ENCODE measurements at places on chromosomes 11 and 22. TPM values are rescaled to one million over a fixed set of nuclear protein-coding genes. Genes with fewer than 3 reads are reported as not detected.

The C11orf42 gene
- total RNA-seq, result not detected

- peak; percentile 19 for DNase-seq
- H3K27me3 ChIP-seq, result no peaks in the 10 kb centered on the region
- peaks cover 4% of the 10 kb centered on the region for H3K4me1 ChIP-seq
- H3K27ac ChIP-seq, result no peak overlapping the region
These were observed 711.1 kb downstream of the BRD1 start for GRCh38 chr22:49116486-49117120.

DNA sequence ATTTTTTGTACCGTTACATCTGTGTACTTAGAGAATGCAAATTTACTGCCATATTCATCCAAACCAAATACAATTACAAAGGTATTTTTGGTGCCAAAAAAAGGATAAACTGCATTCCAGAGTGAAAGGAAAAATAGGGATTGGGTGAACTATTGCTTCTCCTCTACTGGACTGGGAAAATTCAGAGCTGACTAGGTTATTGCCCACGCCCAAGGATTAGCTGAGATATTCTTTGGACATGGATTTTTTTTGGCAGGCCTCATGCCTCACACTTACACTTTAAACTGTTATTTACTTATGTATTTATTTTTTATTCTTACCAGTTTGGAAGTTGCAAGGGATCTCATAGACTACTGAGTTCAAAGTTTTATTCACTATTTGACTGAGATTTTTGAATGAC lies 76.3 kb upstream of the DDI1 start:
- H3K4me1 ChIP-seq, result no peaks in the 10 kb centered on the region
- no peak for DNase-seq
- H3K27me3 ChIP-seq, result no peaks in the 10 kb centered on the region
- H3K4me3 ChIP-seq, result no peak overlapping the region
- H3K36me3 ChIP-seq, result no peaks in the 10 kb centered on the region

The SMC1B gene
- total RNA-seq, result not detected

DNA sequence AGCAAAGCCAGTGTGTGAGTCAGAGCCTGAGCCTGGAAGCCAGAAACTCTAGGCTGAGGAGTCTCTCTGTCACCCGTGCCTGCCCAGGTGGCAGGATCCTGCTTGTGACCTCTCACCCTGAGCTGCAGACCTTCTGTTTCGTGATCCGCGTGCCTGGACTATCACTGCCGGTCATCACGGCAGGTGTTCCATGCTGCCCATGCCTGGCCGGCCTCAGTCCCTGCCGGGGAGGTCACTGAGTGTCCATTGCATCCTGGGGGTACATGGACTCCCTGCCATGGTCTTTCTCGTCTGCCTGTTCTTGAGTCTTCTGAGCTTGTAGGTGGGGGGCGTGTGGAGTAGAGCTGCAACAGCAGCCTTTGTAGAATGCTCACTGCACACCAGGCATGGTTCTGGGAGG lies 1032.4 kb downstream of the TBC1D22A start:
- no peaks in the 10 kb centered on the region for H3K4me1 ChIP-seq
- H3K4me3 ChIP-seq, result no peak overlapping the region
- no peak for DNase-seq
- H3K36me3 ChIP-seq, result no peaks in the 10 kb centered on the region
- no peak overlapping the region for H3K27ac ChIP-seq

- H3K27me3 ChIP-seq, result no peaks in the 10 kb centered on the region
- H3K27ac ChIP-seq, result no peak overlapping the region
These were observed 49.9 kb downstream of the BTG4 start for GRCh38 chr11:111462329-111462728.

GRCh38 chr11:128235426-128235825 lies 351.9 kb downstream of the ETS1 start:
- H3K36me3 ChIP-seq, result no peaks in the 10 kb centered on the region
- no peak for DNase-seq
- no peaks in the 10 kb centered on the region for H3K27me3 ChIP-seq
- H3K27ac ChIP-seq, result no peak overlapping the region

The TMEM121B gene
- 8.1 TPM for total RNA-seq

The KRTAP5-10 gene
- not detected for total RNA-seq

GRCh38 chr11:128507936-128508335 lies 79.4 kb downstream of the ETS1 start:
- peaks cover 3% of the 10 kb centered on the region for H3K36me3 ChIP-seq
- H3K4me1 ChIP-seq, result peaks cover 2% of the 10 kb centered on the region
- no peak overlapping the region for H3K27ac ChIP-seq

DNA sequence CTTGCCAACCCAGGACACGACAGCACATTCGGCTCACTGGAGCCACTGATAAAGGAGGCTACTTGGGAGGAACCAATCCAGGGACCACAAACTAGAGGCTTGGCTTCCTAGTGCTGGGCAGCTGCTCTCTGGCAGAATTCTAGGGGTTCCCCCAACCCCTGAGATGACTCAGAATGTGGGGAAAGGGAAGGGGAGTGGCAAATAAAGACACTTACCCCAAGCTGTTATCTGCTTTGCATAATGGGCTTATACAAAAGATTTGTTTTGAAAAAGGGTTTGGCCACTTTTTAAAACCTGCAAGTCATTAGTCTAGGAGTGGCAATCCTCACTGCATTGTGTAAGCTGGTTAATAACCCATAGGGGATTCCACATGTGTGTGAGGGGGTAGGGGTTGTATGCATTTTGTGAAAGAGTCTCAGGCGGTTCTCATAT lies 64.1 kb upstream of the LMO1 start:
- H3K4me1 ChIP-seq, result no peaks in the 10 kb centered on the region
- no peaks in the 10 kb centered on the region for H3K27me3 ChIP-seq
- H3K4me3 ChIP-seq, result no peak overlapping the region
- no peak overlapping the region for H3K27ac ChIP-seq

DNA sequence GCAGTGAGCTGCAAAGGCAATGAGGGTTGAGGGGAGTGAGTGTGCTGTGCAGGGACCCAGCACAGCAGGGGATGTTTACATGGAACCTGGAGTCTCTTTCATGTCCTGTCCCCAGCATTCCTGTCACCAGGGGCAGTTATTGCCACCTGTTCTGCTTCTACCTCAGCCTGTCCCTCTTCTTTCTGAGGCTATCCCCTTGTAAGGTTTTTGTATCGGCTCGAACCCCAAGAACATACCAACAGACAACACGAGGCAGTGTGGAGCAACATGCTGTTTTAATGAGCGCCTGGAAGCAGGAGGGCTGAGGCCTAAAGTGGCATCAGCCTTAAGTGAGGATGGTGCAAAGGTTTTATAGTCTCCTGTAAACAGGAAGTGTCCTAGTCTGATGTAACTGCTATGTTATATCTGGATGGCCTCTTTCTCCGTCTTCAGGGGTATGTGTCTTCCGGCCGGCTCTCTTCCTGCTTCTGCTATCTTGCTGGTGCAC lies 3.9 kb downstream of the SCGB2A2 start:
- H3K27ac ChIP-seq, result no peak overlapping the region
- no peaks in the 10 kb centered on the region for H3K27me3 ChIP-seq
- H3K36me3 ChIP-seq, result no peaks in the 10 kb centered on the region
- no peak overlapping the region for H3K4me3 ChIP-seq

The LPXN gene
- 1.5 TPM for total RNA-seq

The DPAGT1 gene
- 43.6 TPM for total RNA-seq

The DAGLA gene
- total RNA-seq, result 4.3 TPM

GRCh38 chr11:100328626-100329340 lies 358.3 kb upstream of the ARHGAP42 start:
- no peaks in the 10 kb centered on the region for H3K27me3 ChIP-seq
- no peak overlapping the region for H3K27ac ChIP-seq
- H3K4me1 ChIP-seq, result no peaks in the 10 kb centered on the region
- H3K36me3 ChIP-seq, result no peaks in the 10 kb centered on the region

GRCh38 chr11:66195867-66196266 lies 72.6 kb upstream of the RAB1B start:
- no peaks in the 10 kb centered on the region for H3K4me1 ChIP-seq
- no peaks in the 10 kb centered on the region for H3K27me3 ChIP-seq
- peaks cover 19% of the 10 kb centered on the region for H3K36me3 ChIP-seq

DNA sequence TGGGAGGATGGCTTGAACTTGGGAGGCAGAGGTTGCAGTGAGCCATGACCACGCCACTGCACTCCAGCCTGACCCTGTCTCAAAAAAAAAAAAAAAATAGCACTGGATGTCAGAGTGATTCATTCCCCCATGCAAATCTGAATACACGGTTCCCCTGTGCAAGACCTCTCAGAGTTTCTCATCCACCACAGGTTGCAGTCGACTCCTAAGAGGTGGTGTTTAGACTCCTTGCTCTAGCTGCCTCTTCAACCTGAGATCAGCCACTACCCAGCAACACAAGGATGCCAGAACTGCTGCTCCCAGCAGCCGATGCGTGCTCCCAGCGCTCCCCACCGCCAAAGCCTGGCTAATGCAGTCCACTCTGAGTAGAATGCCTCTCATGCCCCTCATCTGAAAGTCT lies 97.5 kb downstream of the PARVA start:
- H3K4me3 ChIP-seq, result no peak overlapping the region
- no peaks in the 10 kb centered on the region for H3K36me3 ChIP-seq
- no peaks in the 10 kb centered on the region for H3K27me3 ChIP-seq

The ADORA2A gene
- 3.5 TPM for total RNA-seq

DNA sequence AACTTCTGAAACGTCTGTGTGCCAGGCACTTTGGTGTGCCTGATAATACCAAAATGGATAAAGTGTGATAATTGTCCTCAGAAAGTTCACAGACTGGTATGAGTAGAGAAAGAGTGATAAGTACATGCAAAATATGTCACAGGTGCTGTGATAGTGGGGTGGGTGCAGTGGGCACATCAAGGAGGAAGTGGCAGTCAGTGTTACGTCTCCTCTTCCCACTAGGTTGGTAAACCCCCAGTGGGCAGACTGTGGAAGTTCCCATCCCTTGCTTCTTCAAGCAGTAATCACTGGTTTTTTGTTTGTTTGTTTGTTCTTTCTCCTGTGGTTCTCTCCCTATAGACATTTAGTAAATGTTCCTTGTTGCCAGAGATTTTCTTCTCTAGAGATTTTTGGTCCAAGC lies 5.4 kb downstream of the RNF121 start:
- no peak for DNase-seq
- H3K27ac ChIP-seq, result no peak overlapping the region
- peaks cover under 1% of the 10 kb centered on the region for H3K36me3 ChIP-seq
- no peak overlapping the region for H3K4me3 ChIP-seq
- no peaks in the 10 kb centered on the region for H3K4me1 ChIP-seq

- no peaks in the 10 kb centered on the region for H3K36me3 ChIP-seq
- H3K4me1 ChIP-seq, result peaks cover 13% of the 10 kb centered on the region
- no peak overlapping the region for H3K27ac ChIP-seq
- no peak for DNase-seq
- no peak overlapping the region for H3K4me3 ChIP-seq
These were observed 90.4 kb downstream of the SERGEF start for GRCh38 chr11:17922416-17922788.

DNA sequence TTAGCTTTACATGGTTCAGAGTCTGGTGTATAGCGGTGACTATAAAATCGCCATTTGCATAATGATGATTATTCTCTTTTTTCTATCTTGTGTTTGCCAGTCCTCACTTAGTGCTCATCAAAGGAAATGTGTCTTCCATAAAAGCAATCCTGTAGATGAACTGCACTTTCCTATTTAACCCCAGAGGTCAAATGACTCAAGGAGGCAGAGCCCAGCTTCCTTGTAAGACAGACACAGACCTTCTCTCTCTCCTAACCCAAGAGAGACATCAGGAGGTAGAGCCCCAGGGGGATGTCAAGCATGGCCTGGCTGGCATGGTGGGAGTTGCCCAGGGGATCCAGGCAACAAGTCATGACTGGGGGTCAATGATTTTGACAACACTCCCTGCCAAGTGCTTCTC lies 46.9 kb upstream of the CRTAM start:
- no peak for DNase-seq
- H3K27me3 ChIP-seq, result no peaks in the 10 kb centered on the region
- H3K27ac ChIP-seq, result no peak overlapping the region

GRCh38 chr11:63212742-63213141 lies 30.7 kb downstream of the SLC22A25 start:
- no peaks in the 10 kb centered on the region for H3K27me3 ChIP-seq
- no peak overlapping the region for H3K27ac ChIP-seq
- H3K36me3 ChIP-seq, result peaks cover 5% of the 10 kb centered on the region
- H3K4me1 ChIP-seq, result no peaks in the 10 kb centered on the region

The AGBL2 gene
- total RNA-seq, result 4.3 TPM

The KBTBD4 gene
- total RNA-seq, result 15.9 TPM

DNA sequence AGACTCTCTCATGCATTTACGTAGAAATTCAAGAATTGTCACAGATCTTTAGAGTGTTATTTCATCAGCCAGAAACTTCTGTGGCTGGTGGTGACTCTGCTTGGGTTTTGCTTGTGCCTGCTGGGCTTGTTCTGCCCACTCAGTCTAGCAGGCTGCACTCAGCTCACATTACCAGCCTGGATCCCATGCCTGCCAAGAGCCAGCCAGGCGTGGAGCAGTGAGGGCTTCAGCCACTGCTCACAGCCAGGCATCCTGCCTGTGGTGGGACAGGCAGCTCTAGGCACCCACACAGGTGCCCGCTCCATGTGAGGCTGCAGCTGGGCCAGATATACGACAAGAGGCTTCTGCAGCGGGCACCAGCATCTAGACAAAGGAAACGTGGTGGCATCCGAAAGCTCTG lies 1213.3 kb upstream of the RAG2 start:
- H3K27me3 ChIP-seq, result no peaks in the 10 kb centered on the region
- H3K4me1 ChIP-seq, result no peaks in the 10 kb centered on the region
- H3K36me3 ChIP-seq, result no peaks in the 10 kb centered on the region
- DNase-seq, result no peak
- H3K4me3 ChIP-seq, result no peak overlapping the region
- no peak overlapping the region for H3K27ac ChIP-seq

DNA sequence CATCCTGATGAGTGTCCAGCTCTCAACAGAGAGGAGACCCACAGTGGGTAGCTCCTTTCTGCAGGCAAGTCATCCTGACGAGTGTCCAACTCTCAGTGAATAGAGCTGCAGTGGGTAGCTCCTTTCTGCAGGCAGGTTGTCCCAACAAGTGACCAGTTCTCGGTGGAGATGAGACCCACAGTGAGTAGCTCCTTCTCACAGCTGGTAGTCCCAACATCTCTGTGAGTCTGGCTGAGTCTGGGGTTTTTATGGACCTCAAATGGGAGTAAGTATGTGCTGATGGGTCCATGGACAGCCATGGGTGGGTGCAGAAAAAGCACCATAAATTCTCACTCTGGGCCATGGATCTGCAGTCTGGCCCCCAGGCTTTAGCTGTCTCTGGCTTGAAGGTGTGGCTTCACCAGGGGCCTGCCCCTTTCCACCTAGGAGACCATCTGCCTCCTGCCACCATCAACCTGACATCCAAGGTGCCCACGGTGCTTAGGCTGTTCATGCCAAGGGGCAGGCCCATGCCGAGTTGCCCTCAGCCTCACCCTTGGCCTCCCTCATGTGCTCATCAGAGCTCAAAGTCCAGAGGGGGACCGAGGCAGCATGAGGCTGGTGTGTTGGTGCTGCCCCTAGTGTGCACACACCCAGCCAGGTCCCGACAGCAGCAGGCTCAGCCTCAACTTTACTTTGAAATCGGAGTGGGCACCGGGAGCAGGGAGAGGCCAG lies 15.3 kb downstream of the NPAT start:
- H3K4me1 ChIP-seq, result no peaks in the 10 kb centered on the region
- H3K4me3 ChIP-seq, result no peak overlapping the region
- no peak for DNase-seq
- H3K27ac ChIP-seq, result no peak overlapping the region
- peaks cover 56% of the 10 kb centered on the region for H3K36me3 ChIP-seq

DNA sequence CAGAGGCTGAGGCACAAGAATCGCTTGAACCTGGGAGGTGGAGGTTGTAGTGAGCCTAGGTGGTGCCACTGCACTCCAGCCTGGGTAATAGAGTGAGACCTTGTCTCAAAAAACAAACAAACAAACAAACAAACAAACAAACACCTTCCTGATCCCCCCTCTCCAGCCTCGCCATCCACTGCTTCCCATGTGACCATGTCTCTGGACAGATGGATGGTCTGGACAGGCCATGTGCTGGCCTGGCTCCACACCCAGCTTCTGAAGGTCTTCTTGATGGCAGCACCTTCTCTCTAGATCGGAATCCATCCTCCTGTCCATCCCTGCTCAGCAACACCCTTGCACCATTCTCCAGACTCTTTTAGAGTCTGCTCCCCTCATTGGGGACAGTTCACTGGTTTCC lies 10.7 kb upstream of the PEX26 start:
- no peaks in the 10 kb centered on the region for H3K4me1 ChIP-seq
- no peaks in the 10 kb centered on the region for H3K27me3 ChIP-seq
- no peak overlapping the region for H3K27ac ChIP-seq
- no peaks in the 10 kb centered on the region for H3K36me3 ChIP-seq

All from H9 (cell line).